ENCODE measurements at places on chromosomes 3 and 15.

- no peak for DNase-seq
These were observed 151.3 kb downstream of the LPP start for GRCh38 chr3:188305220-188305619.

DNA sequence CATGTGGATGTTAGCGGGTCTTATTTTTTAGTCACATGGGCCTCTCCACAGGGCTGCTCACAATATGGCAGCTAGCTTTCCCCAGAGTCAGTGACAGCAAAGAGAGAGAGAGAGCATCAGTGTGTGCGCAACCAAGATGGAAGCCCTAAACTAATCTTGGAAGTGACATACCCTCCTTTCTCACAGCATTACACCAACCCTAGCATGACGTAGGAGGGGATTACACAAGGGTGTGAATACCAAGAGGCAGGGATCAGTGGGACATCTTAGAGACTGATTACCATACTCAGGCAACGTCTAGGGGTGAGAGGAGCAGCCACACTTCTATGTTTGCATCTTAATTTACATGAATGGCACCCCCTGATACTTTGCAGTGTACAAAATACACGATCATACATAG is 3.5 kb upstream of the UBE2E2 start:
- DNase-seq, result no peak

DNA sequence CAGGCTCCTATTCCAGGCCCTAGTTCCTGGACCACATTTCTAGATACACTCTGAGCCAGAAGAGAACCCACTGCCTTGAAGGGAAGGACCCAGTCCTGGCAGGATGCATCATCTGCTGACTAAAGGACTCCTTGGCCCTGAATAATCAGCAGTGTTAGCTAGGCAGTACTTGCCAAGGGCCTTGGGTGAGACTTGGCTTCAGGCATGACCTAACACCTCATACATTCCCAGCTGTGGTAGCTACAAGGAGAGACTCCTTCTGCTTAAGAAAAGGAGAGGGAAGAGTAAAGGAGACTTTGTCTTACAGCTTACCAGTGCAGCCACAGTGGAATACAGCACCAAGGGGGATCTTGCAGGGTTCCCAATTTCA is 26.4 kb downstream of the PEAK1 start:
- DNase-seq, result no peak

DNA sequence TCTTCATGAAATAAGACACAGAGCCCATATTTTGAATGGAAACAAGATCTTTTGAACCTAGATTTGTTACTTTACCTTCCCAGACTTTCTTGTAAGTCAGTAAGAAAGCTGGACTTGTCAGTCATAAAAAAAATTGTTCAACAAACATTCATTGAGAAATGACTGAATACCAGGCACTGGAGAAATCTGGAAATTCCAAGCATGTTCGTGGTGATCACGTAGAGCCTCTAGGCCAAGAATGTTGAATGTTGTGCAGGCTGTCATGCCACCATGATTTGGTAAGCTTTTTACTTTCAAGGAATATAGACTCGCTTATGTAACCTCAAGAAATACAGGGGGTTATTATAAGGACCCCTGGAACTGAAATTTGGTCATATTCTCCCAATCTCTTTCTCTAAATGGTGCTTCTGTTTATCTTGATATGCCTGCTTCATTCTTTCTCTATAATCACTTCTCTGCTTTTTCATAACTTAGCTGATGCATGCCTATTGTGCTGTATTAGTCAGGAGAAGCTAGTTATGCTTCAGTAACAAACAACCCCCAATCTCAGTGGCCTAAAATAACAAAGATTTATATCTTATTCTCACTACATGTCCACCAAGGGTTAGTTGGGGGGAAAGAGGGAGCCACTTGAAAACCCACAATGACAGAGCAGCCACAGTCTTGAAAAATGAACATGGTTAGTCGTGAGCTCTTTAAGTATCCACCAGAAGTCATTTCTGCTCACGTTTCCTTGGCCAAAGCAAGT is 3.4 kb upstream of the TPM1 start:
- DNase-seq, result no peak

DNA sequence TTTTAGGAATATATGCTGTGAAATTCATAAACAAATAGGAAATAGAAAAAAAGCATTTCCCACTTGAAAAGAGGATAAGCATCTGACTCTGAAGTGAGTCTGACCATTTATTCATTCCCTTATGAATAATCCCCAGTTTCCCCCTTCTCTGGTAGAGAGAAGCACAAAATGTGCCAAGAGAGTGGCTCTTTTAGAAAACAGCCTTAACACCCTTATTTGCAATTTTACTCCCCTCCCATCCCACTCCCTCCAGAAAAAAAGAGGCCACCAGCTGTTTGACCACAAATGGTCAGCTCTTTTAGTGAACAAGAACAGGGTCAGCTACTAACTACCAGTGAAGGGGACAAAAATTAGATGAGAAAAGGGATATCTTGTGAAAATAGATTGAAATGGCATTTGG is 184.5 kb upstream of the ADAMTS9 start:
- no peak for DNase-seq

GRCh38 chr3:36666166-36666565 is 98.2 kb downstream of the DCLK3 start:
- DNase-seq, result no peak

- no peak for DNase-seq
These were observed 320.0 kb upstream of the ROBO1 start for GRCh38 chr3:80087767-80088166.

DNA sequence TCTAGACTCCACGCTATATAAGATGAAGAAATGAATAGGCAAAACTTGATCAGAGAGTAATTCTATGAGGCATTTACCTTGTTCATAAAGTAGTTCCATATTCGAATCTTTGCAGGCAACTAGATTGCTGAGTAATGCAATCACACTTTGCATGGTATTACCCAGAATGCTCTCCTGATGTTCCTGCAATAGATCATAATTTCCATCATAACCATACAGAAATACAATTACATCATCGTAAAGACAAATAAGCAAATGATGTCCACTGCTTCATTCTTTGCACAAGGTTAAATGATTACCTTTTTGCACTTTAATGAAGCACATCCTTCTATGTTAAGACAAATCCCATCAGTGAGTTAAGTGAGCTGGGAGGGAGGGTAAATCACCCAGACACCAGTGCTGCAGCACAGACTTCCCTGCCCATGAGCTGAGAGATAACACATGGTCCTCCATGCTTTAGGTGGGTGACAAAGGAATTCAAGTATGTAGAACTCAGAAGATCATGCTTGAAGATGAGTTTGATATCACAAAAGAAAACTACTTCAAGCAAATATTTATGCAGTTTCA is 366.7 kb downstream of the CTNNB1 start:
- DNase-seq, result no peak

DNA sequence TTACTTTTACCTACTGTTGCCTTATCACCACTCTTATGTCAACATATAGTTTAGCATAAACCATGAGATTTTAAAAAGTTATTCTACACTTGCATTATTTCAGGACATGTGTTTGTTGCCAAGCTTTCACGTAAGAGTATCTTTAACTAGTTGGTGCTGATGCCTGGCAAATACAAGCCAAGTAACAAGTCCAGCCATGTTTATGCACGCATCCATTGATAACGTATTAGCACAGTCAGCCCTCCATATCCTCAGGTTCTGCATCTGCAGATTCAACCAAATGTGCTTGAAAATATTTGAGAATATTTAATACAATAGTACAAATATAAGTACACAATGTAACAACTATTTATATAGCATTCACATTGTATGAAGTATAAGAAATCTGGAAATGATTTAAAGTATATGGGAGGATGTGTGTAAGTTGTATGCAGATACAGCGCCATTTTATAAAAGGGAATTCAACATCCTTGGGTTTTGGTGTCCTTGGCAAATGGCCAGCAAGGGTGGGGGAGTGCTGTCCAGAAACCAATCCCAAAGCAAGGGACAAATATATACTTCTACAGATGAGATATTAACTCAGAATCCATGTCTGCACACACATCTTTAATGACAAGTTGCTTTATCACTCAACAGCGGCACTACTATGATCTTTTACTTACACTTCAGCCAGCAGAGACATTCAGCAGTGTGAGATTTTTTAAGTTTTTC is 8.7 kb upstream of the SETD5 start:
- no peak for DNase-seq

DNA sequence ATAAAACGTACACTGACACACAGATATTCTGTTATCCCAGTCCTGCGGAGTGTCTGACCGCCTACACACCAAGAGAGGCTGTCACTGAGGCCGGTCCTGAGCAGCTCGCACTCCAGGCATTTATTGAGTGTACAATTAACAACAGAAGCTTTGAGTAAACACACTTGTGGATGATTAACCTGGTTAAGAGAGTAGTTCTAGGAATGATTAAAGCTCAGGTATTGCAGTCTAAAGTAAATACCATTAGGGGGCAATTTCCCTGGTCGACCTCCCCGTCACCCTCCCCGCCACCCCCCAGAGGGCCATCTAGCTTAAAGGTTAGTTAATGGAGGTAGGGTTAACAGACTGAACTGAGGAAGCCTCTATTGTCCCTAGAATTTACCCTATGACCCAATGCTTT is 1278.5 kb downstream of the NSUN3 start:
- DNase-seq, result no peak

- DNase-seq, result no peak
These were observed 119.9 kb upstream of the FHIT start for GRCh38 chr3:61371123-61371522.

DNA sequence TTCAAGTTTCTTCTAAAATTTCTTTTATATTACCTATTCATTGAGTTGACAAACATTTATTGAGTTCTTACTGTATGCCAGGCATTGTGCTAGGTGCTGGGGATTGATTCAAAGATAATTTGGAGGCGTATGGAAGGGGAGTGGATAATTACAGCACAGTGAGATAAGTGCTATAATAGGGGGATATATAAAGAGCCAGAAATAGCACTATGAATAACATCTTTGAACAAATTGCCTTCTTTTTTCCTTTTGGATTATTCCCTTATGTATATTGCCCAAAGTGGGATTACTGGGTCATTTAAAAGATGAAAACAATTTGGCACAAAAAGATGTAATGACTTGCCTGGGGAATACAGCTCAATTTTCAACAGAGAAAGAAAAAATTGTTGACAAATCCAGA is 64.6 kb downstream of the LPP start:
- no peak for DNase-seq

GRCh38 chr3:123104550-123104949 is 37.7 kb downstream of the PDIA5 start:
- no peak for DNase-seq

- DNase-seq, result no peak
These were observed 612.9 kb upstream of the TBL1XR1 start for GRCh38 chr3:177810162-177810623.

DNA sequence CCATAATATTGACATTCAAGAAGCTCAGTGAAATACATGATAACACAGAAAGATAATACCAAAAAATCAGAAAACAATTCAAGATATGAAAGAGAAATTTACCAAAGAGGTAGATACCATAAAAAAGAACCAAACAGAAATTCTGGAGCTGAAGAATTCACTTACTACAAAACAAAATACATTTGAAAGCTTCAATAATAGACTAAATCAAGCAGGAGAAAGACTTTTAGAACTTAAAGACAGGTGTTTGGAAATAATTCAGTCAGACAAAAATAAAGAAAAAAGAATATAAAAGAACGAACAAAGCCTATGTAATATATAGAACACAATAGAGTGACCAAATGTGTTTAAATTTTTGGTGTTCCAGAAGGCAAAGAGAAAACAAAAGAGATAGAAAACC is 158.7 kb downstream of the MOBP start:
- DNase-seq, result no peak
